ENCODE measurements at places on chromosomes 5 and 9.
A peak's percentile ranks its signal among the peaks of the same experiment; 100 is the strongest.

GRCh38 chr5:160298189-160298588 lies 14.2 kb downstream of the CCNJL start:
- DNase-seq: no peak

GRCh38 chr5:141603923-141604717 lies 14.7 kb downstream of the DIAPH1 start:
- no peak for DNase-seq

DNA sequence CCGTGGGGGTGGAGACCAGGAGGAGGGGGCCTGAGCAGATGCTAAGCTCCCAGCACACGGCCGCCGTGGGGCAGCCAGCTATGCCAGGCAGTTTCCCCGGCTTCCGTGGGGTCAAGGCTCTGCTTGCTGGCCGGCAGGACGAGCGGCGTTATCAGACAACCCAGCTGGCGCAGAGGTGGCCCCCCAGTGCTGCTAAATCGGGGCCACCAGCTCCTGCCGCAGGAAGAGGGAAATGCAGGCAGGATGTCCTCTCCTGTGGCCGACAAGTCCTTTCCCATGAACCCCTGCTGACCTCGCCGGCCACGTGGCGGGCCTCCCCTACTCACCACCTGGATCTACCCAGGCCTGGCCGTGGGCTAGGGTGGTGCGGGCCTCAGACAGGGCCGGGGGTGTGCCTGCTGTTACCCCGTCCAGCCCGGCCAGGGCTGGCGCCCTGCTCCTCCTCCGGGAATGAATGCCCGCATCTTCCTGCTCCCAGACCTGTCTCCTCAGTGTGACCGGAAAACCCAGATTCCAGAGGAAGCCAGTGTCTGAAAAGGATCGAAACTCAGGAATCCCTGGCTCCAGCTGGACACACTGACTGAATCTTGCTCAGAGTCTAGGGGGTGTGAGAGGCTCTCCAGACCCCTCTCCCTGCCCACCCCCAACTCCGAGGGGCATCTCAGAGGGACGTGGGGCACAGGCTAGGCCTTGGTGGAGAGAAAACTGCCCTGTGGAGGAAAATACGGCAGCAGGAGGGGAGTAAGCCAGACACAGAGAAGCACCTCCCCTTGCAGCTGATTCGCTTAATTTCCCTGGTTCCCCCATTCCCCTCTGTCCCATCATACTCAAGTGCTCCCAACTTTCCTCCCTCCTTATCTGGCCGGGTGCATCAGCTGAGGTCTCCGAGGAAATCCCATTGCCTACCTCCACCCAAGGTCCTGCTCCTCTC lies 3.9 kb downstream of the FLT4 start:
- DNase-seq: no peak

- DNase-seq: no peak
Measured at GRCh38 chr5:122816756-122817155, 28.7 kb upstream of the SNX24 start.

DNA sequence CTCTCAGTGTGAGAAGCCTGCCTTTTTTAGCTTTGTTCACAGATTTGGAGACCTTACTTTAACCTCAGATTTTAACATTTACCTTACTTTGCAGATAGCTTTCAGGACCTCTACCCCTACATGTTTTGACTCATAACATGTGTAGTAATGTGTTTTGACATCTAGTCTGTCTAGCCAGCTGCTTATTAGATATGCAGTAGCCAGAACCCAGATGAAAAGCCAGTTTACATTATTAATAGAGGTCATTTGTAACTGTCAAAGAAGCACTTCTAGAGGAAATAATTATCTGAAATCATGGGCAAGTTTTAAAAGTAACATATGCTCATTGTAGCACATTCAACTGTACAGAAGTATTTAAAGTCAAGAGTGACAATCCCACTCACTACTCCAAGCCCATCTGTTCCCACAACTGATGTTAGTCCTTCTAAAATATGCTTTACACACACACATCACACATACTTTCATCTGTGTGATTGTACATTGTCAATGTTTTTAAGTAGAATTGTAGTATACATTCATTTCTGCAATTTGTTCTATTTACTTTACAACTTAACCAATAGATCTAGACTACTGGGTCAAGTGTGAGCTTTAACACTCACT lies 71.8 kb upstream of the NIPAL4 start:
- no peak for DNase-seq

DNA sequence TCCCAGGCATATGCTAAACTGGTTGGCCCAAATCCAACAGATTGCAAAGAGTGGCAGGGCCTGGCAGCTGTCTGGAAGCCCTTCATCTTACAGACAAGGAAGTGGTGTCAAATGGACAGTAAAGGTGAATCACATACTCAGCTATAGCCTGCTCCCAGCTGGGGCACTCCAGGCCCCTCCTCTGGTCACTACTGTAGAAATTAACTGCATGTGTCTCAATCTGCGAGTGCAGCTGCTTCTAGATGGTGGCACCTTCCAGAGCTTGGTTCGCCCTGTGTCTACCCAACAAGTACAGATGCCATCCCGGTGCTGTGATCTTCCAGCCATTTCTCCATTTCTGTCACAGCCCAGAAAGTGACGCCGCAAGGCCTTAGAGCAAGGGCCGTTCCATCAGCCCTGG lies 50.2 kb downstream of the OTULIN start:
- no peak for DNase-seq

- no peak for DNase-seq
Measured at GRCh38 chr5:108636135-108636853, 111.4 kb upstream of the FER start.

DNA sequence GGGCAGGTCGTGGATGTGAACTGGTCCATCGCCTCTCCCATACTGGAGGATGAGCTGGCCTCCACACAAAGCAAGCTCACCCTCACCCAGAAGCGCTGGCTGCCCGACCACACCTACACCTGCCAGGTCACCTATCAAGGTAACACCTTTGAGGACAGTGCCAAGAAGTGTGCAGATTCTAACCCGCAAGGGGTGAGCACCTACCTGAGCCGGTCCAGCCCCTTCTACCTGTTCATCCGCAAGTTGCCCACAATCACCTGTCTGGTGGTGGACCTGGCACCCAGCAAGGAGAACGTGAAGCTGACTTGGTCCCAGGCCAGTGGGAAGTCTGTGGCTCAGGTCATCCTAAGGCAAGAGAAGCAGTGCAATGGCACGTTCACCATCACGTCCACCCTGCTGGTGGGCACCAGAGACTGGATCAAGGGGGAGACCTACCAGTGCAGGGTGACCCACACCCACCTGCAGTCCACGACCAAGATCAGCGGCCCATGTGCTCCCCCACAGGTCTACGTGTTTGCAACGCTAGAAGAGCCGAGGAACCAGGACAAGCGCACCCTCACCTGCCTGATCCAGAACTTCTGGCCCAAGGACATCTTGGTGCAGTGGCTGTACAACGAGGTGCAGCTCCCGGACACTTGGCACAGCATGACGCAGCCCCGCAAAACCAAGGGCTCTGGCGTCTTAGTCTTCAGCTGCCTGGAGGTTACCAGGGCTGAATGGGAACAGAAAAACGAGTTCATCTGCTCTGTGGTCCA lies 71.3 kb downstream of the INSL6 start:
- DNase-seq: no peak

DNA sequence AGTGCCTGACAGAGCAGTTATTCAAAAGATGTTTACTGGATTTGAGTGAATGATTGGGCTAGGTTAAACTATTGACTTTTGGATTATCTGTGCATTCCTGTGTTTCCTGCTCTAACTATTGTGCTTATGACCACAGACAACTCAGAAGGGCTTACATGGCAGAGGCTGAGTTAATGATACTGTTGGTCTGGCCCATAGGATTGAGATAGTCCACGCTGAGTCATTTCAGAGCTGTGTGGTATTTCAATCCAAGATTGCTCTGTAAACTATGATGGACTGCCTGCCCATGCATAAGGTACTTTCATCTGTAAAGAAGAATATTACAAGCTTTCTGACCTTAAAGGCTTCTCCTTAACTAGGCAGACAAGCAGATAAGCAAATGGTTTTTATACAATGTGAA lies 49.1 kb upstream of the SLIT3 start:
- DNase-seq: no peak

DNA sequence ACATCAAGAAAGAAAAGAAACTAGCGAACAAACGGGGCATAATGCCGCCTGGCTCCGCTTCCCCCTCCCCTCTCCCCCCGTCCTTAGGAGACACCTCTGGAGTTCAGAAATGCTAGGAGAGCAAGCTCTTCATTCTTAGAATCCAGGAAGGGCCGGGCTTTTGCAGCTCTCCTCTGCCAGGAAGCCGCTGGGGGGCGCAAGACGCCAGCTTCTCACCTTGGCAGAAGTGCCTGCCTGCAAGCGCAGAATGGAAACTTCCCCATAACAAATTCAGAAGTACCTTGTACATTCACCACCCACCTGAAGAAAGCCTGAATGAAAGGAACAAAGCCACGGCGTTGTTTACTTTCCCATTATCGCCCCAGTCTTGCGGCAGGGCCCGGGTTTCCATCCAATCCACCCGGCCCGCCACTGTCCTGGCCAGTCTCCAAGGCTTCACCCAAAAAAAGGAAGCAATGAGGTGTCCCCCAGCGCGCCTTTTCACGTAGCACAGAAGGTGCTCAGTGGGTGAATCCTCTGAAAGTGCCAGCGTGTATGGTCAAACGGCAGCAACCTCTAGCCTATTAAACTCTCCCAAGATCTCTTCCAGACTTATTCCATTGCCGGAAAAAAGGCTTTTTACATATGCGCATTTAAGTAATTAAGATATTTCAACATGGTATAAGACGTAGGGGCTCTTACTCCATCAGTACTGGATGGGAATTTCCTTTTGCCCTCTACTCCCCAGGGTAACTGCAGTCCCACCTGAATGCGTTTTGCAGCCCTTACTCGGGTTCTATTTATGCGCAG lies 1.6 kb upstream of the GADD45G start:
- peak; percentile 85 for DNase-seq

DNA sequence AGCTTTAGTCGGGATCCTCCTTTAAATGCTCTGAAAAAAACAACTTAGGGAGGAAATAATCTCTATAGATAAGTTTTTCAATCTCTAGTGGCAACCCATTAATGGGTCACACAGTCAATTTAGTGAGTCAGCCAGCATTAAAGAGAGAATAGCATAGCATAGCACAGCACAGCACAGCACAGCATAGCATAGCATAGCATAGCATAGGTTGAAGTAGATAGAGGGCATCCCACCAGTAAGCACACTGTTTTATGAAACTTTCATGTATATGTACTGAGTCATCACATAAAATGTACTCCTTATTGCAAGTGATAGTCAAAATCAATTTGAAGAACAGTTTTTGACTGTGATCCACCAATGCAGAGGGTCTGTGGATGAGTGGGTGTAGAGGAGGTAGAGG lies 522.9 kb downstream of the CCDC171 start:
- no peak for DNase-seq

DNA sequence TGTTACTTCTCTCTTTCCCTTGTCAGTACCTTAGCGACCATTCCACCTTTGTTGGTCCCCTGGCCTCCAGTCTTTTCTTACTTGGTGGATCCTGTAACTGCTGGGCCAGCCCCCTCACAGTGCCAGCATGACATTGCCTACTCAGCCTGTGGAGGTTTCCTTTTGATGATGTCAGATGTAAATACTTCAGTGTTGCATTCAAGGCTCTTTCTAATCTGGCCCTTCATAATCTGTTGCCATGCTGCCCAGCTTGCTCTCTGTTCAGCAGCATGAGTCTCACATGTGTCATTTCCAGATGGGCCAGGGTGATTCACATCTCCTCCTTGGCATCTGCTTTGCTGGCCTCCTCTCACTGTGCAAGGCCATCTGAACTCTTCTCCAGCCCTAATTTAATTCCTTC lies 57.1 kb downstream of the MAST4 start:
- DNase-seq: no peak

GRCh38 chr5:135834639-135835529 lies at the start of gene SLC25A48:
Gene SLC25A48 (plus strand): TSS chr5:135834663. CDS start chr5:135834848, 185 bp downstream.
- no peak for DNase-seq

- DNase-seq: no peak
Measured at GRCh38 chr5:83362526-83362925, 109.0 kb upstream of the VCAN start.

DNA sequence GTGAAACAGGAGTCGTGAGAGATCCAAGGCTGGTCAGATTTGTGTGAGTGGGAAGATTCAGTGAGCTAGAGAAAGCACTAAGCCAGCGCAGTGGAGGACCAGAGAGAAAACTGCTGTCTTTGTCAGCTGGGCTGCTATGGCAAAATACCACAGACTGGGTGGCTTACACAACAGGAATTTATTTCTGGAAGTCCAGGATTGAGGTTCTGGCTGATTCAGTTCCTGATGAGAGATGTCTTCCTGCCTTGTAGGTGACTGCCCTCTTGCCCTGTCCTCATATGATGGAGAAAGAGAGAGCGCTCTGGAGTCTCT lies 24.2 kb upstream of the ANKRD33B start:
- no peak for DNase-seq

DNA sequence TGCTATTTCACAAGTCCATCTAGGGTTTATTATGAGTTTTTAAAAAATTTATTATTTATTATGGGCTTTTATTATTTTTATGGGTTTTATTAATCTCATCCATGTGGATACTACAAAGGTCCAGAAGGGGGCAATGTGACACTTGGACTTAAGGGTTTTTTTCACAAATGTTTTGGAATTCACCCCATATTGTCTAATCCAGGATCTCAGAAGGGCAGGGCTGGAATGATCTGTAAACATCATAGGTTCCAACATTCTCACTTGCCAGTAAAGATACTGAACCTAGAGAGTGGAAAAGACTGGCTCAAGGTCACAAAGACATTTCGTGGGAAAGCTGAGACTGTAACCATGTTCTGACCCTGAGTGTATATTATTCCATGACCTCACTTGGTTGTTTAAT lies 35.6 kb downstream of the NIM1K start:
- DNase-seq: no peak

DNA sequence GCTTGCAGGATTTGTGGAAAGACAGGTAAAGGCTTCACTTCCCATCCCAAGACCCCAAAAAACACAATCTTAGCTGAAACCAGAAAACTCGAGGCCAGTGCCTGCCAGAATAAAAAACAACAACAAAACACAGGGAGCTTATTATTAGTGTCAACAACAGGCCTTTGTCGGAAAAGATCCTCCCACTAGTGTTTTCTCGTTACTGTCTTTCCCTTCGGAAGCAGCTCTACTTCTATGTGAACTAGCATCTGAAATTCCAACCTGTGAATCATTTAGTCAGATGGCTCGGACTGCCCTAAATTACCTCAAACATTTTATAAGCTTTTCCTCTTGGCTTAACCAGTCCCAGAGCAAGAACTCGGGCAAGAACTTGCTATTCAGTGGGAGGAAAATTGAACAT lies 122.2 kb upstream of the GNA14 start:
- no peak for DNase-seq

GRCh38 chr5:135073761-135074345 lies 39.8 kb upstream of the PITX1 start:
- no peak for DNase-seq

Data from CD4-positive, alpha-beta T cell (primary cell).